ENCODE measurements at places on chromosomes 12 and 14. TPM values are rescaled to one million over a fixed set of nuclear protein-coding genes. Genes with fewer than 3 reads are reported as not detected.

Gene REP15
- total RNA-seq: 1.9 TPM

Gene TBC1D30
- 2.0 TPM for total RNA-seq

Gene GPRC5A
- total RNA-seq: 24.1 TPM

Gene SYCP3
- not detected for total RNA-seq

Gene CHPT1
- total RNA-seq: 55.1 TPM

Gene AKAP3
- 2.5 TPM for total RNA-seq

Gene HOXC12
- total RNA-seq: not detected

Gene B3GNT4
- total RNA-seq: not detected

Gene IFNG
- total RNA-seq: not detected

Gene ADAMTS20
- total RNA-seq: not detected

Gene FAR2
- total RNA-seq: 2.7 TPM

Gene RASSF8
- total RNA-seq: 82.5 TPM

Gene CLEC4A
- 0.96 TPM for total RNA-seq

Gene CHGA
- not detected for total RNA-seq

Gene KLHL33
- total RNA-seq: 0.69 TPM
